Stimulated activated CD4-positive, alpha-beta T cell treated with anti-CD3 and anti-CD28 coated beads, Interleukin-12 subunit alpha, Interleukin-12 subunit beta, amount 100 ng/mL, for 24 hours (primary cell): ENCODE measurements at places on chromosomes 3 and 15.

GRCh38 chr15:76184650-76185035 is 124.9 kb downstream of the TMEM266 start:
- no peak for DNase-seq

GRCh38 chr3:3851621-3852323 is 52.5 kb downstream of the LRRN1 start:
- no peak for DNase-seq

GRCh38 chr15:54839379-54839778 is 357.4 kb downstream of the RSL24D1 start:
- DNase-seq, result no peak

DNA sequence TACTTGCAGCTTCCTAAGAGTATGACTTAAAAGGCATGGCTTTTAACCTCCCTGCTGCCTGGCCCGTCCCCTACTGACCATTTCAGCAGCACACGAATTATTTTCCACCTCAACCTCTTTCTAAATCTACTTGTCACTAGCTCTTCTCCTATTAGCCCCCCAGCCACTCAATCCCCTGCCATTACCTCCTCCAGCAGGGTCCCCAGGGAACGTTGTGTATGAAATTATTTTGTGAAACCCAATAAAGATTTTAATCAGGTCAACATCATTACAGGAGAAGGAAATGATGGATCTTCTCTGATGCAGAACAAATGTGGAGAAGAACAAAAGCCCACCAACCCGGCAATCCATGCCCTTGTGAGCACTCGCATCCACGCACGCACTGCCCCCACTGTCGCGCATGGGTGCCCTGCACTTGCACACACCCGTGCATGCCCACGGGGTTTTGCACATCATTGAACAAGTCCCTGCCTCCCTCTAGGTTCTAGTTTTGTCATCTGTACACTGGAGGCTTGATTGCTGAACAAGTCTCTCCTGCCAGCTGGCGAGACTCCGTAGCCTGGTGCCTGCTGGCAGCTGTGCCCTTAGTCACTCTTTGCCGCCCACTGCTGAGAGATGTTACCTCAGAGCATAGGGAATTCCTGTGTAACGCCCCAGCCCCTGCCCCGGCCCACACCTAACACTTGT is 51.6 kb downstream of the LINGO1 start:
- no peak for DNase-seq

DNA sequence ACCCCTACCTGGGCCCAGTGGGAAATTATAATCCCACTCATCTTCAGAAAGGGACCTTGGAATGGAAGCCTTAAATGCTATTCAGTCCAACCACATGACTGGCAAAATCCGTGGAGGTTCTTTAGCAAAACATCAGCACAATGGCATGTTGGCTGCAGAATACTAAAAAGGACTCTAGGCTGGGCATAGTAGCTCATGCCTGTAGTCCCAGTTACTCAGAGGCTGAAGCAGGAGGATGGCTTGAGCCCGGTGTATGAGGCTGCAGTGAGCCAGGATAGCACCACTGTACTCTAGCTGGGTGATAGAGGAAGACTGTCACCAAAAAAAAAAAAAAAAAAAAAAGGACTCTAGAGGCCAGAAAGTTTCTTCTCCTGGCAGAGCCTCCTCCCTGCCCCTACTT is 60.6 kb upstream of the RYK start:
- DNase-seq, result no peak

DNA sequence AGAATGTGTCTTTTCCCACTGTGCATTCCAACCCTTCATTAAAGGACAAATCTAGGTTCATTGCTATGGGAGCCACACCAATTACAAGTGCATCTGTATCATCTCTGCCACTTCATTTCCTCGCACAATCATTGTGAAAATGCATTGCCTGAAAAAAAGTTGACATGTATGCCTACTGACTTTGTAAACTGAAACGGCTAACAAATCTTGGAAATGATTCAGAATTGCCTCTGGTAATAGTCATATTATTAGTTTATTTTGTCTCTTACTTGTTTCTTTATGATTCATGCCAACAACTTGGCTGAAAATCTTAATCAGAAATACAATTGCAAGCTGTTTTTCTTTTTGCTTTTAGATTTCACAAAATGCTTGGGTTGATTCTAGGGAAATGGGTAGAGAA is 497.1 kb downstream of the ZIC1 start:
- DNase-seq, result no peak

- DNase-seq, result no peak
Measured at GRCh38 chr3:71247221-71247957, 336.1 kb downstream of the FOXP1 start.

- no peak for DNase-seq
Measured at GRCh38 chr3:195847055-195847950, 35.6 kb upstream of the MUC4 start.

GRCh38 chr3:174251681-174252080 is 607.5 kb upstream of the NAALADL2 start:
- DNase-seq, result no peak

- DNase-seq, result no peak
Measured at GRCh38 chr15:80549654-80550053, 145.5 kb upstream of the ABHD17C start.

- peak; percentile 22 for DNase-seq
Measured at GRCh38 chr3:29183346-29184087, 97.4 kb upstream of the RBMS3 start.

GRCh38 chr15:98676586-98677270 is 28.4 kb downstream of the IGF1R start:
- no peak for DNase-seq

DNA sequence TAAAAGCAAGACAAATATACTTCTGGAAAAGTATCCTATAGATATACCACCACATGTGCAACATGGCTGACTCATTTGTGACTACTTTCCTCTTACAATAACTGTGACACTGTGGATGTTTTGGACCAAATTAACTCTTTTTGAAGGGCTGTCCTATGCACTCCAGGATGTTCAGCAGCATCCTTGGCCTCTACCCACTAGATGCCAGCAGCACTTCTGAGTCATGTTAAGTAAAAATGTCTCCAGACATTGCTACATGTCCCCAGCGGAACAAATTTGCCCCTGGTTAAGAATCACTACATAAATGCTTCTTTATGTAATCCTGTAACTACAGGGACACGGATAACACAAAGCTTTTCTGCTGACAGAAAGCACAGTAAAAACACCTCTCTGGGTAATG is 32.0 kb downstream of the RUVBL1 start:
- no peak for DNase-seq

DNA sequence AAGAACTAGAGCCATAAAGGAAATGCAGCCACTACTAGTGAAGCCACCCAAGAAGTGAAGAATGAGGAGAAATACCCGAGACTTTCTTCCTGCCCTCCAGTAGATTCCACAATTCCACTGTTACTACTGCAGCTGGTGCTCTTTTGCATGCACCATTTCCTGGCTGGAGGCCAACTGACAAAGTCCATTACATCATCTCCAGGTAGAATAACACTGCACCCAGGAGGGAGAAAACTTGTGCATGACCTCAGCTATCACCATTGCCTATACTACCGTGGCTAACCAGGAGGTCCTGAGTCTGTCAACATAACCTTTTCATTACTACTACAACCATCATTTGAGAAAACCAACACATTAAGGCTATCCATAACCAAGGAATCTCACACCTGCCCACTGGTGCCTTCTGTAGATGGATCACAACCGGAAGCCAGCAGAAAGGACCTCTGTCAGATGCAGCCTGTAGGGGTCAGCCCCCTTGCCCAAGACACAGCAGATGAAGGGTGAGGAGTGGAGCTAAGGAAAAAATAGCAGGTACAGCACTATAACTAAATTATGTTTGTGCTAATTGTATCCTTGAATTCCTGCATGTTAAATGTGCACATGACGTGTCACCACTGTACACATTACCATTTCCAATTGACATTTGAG is 200.8 kb upstream of the C2CD4B start:
- no peak for DNase-seq

DNA sequence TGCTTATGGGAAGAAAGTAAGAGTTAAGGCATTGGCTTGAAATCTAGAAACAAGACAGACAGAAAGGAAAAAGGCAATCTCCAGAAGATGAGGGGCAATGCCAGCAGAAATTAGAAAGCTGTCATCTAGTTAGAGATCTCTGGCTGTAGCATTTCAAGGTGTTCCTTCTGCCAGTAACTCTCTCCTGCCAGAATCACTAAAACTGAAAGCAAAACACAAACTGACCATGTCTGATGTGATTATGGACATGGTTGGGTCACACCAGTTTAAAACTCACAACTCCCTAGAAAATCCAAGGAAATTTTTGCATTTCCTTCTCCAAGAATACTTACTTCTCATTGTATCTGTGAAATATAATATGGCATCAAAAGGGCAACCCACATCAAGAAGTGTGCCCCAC is 82.9 kb downstream of the LDHAL6B start:
- DNase-seq, result no peak

DNA sequence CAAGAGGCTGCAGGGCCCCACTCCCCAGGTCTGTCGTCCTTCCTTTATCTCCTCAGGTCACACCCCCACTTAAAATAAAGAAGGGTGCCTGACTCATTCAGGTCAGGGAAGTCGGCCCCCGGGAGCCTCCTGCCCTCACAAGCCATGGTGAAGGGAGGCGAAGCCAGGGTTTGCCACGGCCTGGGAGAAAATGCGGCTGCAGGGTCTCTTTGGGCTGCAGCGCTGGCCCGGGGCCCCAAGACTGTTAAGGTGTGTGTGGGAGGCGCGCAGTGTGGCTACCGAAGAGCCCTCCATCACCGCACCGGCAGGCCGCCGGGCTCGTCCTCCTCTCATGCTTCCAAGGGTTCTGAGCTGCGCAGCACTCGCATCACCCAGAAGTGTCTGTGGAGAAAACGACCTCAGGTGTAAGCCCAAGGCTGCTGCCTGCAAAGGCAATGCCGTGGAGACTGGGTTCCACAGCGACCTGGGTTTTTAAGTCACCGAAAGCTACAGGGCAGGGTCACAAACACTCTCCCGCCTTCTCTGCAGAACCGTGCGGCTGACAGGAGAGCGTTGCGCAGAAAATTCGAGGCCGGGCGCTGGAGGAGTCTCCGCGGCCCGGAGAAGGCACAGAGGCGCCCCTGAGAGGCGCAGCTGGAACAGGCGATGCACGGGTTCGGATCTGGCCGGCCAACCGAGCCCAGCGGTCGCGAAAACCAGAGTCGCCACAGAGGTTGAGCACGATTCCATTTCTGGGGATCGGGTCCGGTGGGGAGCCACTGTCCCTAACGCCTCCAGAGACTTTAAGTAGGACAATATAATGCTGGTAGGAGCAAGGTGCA is 8.7 kb downstream of the FOXL2 start:
- DNase-seq, result no peak

DNA sequence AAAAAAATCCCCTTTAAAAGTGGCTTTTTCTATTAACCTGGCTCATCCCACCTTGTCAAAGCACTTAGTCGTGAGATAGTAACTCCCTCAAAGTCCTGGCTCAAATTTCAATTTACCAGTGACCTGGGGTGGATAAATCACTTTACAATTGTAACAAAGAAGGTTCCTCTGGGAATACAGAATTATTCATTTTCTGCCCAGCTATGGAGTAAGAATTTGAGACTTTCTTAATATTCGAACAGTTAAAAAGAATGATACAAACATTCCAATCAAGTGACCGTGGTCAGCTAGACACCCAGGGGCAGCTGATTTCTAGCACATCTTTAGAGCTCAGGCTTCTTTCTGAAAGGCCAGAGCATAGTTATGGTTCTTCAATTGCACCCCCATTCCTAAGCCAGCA is 291.0 kb upstream of the TGFBR2 start:
- no peak for DNase-seq

GRCh38 chr15:100016632-100017031 is 283.4 kb upstream of the LYSMD4 start:
- DNase-seq, result no peak

- no peak for DNase-seq
Measured at GRCh38 chr3:59245859-59246501, 196.2 kb upstream of the CFAP20DC start.

GRCh38 chr15:101773496-101774100 is 29.7 kb upstream of the OR4F6 start:
- DNase-seq, result no peak

DNA sequence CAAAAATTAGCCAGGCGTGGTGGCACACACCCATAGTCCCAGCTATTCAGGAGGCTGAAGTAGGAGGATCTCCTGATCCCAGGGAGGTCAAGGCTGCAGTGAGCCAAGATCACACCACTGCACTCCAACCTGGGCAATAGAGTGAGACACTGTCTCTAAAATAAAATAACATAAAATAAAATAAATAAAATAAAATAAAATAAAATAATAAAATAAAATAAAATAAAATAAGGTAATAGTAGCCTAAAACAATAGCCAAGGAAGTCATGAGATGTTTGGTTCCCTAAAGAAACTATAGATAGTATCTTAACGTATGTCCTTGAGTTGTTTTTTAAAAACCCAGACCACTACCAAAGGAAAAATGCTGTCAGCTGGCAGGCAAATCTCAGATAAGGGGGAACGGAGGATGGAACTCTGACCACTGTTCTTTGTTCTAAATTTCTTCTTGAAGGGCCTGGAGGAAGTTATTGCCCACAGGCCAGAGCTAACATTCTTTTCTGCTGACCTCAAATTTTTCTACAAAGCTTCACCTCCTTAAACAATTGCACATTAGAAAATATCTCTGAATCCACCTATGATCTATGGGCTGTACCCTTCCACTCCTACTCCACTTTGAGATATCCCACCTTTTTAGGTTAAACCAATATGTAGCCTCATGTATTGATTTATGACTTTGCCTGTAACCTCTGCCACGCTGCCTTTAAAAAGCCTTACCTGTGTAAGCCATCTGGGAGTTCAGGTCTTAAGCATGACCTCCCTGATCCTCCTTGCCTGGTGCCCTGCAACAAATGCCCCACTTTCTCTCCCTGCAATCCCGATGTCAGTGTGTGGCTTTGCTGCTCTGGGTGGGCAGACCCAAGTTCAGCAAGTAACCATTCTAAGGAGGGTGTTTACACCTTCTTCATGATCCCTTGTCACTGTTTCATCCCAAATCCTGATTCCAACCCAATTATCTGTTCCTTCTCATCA is 126.2 kb upstream of the BHLHE40 start:
- no peak for DNase-seq

GRCh38 chr3:108437439-108437838 is 73.0 kb downstream of the MYH15 start:
- no peak for DNase-seq

DNA sequence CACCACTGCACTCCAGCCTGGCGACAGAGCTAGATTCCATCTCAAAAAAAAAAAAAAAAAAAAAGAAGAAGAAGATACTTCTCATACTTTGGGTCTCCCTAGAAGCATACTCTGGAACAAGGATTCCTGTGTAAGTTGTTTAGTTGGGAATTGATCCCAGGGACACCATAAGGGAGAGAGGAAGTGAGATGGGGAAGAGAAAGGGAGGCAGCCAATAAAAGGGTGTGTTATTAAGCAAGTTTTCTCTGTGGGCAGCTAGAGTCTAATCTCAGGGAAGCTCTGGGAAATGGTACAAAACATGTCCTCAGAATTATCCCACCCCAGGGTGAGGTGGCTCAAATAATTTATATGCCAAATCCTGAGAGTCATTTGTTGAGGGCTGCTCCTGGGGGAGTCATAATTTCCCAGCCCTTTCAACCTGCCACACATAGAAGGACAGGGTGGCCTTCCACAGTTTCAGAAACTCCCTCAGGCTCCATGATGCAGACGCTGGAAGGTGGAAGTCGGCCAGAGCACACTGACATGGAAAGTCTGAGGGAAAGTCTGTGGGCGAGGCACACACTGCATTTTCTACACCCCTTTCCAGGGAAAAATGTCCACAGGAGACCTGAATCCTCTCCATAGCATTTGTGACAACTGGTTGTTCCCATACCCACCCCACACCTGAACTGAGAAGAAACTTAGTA is 86.4 kb upstream of the SLC4A7 start:
- no peak for DNase-seq

GRCh38 chr3:105823149-105823867 is 45.5 kb downstream of the CBLB start:
- no peak for DNase-seq
